ENCODE measurements at places on chromosomes 12 and 14.

DNA sequence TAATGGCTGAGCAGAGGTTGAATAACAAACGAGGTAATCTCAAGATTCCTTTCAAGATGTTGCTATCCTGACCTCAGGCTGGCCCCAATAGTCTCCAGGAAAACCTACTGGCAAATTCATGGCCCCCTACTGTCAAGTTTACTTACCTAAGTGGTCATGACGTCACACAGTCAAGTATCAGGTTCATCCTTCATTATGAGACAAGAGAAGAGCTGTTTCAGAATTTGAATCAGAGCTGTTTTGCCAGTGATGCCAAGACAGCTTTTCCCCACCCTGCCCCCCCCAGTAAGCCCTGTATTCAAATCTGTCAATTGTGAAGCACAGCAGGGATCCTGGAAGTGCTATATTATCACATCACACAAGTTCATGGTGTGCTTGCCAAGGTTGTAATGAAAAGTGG, 509.6 kb downstream of the NOVA1 start:
- DNase-seq, result no peak

DNA sequence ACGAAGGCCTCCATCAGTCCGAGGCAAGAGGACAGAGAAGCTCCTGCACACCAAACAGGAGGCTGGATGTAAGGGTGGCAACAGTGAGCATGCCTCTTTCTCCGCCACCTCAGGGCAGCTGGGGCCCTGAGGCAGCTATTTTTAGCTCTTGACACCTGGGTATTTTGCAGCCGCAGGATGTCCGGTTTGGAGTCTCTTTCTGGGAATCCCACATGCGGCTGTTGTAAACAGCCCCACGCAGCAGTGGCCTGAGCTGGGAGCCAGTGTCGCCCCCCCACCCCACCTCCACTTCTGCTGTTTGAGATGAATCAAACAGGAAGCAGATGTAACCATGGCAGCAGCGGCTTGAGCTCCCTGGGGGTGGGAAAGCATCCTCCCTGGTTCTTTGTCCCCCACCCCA, 11.7 kb downstream of the HDAC7 start:
- DNase-seq, result peak; percentile 14

GRCh38 chr12:92118826-92119536, 26.7 kb downstream of the BTG1 start:
- no peak for DNase-seq

GRCh38 chr12:60252359-60253096, 656.7 kb downstream of the SLC16A7 start:
- no peak for DNase-seq

GRCh38 chr12:118127867-118128266, 8.1 kb upstream of the PEBP1 start:
- no peak for DNase-seq

GRCh38 chr12:111636209-111636945, 37.3 kb upstream of the ATXN2 start:
- DNase-seq, result no peak

DNA sequence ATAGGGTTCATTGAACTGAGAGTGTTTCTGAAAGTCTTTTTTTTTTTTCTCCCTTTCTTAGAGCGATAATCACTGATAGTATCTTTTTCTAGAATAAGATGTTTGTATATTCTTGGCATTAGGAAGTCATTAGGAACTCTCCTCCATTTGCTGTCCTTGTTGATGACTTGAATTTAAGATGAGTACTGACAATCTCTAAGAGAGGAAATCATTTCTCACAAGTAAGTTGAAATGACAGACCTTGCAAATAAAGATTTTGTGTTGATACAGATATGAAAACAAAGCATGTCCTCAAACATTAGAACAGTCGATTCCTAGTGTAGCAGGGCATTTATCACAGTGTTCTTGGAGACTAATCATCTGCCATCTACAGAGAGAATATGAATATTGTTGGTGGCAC, 458.4 kb upstream of the SYT1 start:
- DNase-seq, result no peak

DNA sequence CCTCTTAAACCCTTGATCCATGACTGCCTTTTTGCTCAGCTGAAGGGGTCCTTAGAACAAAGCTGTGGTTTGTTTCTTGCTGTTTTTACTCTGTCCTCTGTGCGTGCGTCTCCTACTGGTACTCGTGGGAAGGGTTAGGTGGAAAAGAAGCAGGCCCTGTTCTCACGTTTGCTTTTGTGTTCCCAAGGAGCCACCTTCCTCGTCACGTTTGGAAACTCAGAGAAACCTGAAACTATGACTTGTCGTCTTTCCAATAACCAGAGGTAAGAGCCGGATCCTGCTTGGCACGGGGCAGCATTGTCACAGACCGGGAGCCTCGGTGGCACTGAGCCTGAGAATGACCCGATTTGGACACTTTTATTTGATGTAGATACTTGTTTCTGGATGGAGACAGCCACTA, 13.1 kb downstream of the ZFYVE21 start:
- no peak for DNase-seq

DNA sequence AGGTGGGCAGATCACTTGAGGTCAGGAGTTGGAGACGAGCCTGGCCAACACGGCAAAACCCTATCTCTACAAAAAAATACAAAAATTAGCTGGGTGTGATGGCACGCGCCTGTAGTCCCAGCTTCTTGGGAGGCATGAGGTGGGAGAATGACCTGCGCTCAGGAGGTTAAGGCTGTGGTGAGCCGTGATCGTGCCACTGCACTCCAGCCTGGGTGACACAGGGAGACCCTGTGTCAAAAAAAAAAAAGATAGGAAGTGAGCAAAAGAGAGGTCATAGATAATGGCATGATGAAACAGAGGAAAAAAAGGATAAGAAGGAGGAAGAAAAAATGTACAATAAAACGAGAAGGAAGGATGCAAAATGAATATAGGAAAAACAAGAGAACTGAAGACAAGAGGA, 159.5 kb downstream of the ETV6 start:
- DNase-seq, result no peak

DNA sequence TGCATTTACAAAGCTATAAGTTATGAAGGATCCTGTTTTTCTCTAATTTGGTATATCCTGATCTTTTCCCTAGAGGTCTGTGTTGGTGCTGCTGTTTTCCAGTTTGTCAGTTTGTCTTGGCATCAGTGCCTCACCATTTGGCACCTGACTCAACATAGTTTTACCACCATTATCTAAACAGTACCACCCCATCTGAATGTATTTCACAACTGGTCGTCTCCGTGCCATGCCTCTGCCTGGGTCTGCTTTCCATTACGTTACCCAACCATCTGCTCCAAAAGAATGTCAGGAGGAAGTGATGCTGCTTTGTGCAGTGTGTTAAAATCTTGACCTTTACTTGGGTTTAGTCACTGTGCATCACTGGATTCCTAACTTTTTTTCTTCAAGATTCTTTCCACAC, 129.3 kb upstream of the RASSF8 start:
- DNase-seq, result no peak

GRCh38 chr14:32166029-32166428, 35.8 kb upstream of the RNU6-7 start:
- no peak for DNase-seq

DNA sequence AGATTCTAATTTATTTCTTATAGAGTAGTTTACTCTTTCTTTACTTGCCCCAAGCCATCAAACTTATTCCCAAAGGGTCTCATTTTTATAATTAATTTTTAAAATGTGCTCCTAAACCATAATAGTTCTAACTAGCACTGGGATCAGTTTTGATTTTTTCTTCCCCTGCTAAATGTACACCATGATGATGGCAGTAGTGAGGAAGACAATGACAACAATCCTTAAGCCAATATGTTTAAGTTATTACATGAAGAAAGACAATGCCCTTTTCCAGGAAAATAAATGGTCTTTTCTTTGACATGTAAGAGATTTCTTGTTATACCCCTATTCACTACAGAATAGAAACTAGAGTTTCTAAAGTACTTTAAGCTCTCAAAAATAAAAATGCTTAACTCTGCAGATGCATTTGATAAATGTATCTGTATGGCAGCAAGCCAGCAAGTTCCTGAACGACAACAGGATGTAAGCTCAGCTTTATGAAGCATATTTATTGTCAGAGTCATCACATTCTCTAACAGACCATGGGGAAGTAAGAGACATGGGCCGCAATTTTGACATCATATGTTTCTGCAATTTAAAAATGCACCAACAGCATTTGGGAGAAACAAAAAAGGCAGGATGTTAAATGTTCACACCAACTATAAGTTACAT, 36.0 kb upstream of the SNX6 start:
- no peak for DNase-seq

DNA sequence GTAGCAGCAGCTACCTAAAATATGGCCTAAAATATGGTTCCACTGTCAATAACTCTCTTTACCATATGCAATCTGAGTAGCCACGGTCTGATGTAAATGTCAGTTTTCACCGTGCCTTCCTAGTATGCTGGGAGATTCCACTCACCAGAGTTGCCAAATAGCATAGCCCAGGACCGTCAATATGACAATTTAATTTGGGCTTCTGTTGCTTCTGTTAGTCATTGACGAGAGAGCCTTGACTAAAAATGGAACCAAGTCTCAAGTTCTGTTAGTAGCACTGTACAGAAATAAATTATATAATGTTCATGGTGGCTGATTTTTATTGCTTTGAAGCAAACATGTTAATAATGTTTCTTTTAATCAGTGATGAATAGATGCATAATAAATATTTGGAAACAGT, 348.4 kb downstream of the BCAT1 start:
- no peak for DNase-seq

GRCh38 chr12:113097716-113098440, 37.7 kb downstream of the RASAL1 start:
- no peak for DNase-seq

DNA sequence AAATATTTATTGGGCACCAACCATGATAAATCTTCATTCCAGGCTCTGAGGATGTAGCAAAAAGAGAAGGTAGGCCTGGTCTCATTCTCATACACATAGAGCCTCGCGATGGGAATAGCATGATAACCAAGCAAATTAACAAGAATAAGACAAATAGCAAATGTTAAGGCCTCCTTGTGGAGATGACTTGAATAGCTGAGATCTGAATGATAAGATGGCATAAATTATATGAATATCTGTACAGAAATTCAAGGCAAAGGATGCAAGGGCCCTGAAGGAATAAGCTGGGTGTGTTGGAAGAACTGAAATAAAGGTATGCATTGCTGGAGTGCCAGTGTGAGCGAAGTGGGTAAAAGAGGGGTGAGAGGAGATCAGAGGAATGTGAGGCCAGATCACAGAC, 114.8 kb downstream of the ALX1 start:
- DNase-seq, result no peak

GRCh38 chr12:54277823-54278276, 2.1 kb downstream of the CBX5 start:
- DNase-seq, result no peak

GRCh38 chr14:44626423-44626822, 119.3 kb upstream of the FSCB start:
- no peak for DNase-seq

DNA sequence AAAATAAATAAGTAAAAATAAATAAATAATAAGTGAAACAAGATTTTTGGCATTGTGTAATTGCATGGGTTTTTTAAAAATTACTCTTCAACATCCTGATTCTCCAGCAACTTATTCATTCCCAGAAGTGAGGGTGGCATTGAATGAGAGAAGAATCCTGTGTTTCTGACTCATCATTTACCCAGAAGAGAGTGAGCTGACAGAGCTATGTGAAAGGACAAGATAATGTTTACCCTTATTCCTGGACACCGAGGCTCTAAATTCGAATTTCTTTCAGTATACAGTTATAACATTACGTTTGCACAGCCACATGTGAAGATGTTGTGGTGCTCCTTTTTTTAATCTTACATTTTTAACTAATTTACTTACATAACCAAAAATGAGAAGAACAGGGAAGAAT, 36.4 kb downstream of the BBS10 start:
- no peak for DNase-seq

DNA sequence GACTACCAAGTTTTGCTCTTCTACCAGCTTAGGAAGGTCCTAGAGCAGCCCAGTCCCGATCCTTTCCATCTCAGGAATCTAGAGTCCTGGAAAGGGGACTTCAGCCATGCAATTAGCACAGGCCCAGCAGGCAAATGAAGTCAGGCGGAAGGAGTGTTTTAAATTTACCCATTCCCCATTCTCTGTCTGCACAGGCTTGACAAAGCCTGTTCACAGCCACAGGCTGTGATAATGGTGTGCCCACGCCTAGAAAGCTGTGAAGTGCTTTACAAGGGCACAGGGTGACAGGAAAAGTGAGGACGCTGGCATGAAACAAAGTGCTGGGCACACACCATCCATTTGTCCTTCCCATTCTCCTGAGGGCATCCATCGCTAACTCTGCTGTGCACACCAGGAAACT, 79.0 kb downstream of the PITPNM2 start:
- no peak for DNase-seq

GRCh38 chr12:119447618-119448017, 113.1 kb downstream of the CCDC60 start:
- DNase-seq, result no peak

- no peak for DNase-seq
Measured at GRCh38 chr12:90013409-90013808, 304.8 kb upstream of the ATP2B1 start.

DNA sequence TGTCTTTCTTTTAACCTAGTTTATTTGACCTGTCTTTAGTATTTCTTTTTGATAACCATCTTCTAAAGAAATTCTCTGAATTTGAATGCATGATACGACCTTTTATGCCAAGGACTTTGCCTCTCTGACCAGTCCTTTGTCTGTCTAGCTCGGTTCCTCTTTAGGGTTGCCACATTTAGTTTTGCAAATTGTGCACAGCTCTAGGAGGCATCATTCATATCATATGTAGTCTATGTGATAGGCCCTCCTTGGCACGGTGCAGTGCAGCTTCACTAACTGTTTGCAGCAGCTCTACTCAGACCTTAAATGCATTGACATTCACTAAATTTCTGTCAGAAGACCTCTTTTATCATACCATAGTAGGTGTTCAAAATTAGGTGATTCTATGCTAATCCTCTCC, 75.6 kb downstream of the USP15 start:
- no peak for DNase-seq

GRCh38 chr12:84814664-84815245, 97.8 kb downstream of the SLC6A15 start:
- DNase-seq, result no peak

- no peak for DNase-seq
Measured at GRCh38 chr14:85428926-85429325, 101.0 kb upstream of the FLRT2 start.

DNA sequence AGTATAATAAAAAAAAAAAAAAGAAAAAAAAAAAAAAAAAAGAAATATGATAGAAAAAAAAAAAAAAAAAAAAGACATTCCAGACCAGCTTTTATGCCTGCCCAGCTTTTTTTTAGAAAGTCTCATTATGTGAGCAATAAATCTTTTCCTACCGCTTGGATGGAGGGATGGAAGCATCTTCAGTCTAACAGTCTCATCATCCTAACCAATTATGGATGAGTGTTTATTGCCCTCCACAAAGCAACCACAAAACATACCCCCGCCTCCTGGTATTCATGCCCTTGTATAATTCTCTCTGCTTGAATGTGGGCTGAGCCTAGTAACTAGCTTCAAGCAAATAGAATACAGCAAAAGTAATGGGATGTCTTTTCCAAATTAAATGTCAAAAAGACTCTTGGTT, 33.7 kb upstream of the ADAMTS20 start:
- no peak for DNase-seq

DNA sequence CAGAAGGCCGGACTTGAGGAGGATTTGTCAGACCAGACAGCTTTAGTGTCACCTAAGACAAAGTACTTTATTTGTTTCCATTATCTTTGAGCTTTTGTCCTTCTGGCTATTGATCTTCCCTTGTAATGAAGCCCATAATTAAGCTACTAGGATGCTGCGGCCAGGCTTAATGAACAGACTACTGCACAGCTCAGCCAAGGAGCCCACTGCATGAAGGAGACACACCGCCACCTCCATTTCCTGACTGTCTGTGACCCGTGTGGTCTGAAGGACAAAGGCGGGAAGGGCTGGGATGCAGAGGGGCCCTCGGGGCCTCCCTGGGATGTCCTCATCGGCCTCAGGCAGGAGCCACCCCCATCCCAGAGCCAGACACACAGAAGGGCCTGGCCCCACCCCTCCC, 31.0 kb upstream of the GALNT9 start:
- no peak for DNase-seq

All from NCI-H1436 (cell line).